ENCODE measurements at places on chromosomes 11 and 22.

- no peak for DNase-seq
These were observed 85.1 kb upstream of the LUZP2 start for GRCh38 chr11:24411791-24412190.

GRCh38 chr11:122853971-122854446 lies 15.7 kb downstream of the CRTAM start:
- DNase-seq, result peak; percentile 89

- DNase-seq, result no peak
These were observed 787 bp upstream of the RDX start for GRCh38 chr11:110297076-110297725.

DNA sequence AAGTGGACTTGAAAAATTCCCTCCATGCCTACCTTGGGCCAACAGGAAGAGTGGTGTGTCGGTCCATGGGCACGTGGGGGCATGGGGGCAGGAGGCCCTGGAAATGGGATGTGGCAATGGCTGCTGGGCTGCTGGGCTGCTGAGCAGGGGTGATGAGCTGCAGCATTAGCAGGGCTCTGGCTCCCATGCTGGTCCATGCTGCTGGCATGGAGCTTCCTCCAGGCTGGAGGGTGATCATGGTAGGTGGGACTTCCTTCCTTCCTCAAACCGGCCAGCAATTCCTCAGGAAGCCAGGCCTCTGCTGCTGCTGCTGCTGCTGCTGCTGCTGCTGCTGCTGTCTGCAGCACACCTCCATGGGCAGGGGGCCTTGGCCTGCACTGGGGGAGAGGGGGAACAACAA lies 4.3 kb downstream of the RGL4 start:
- DNase-seq, result no peak

DNA sequence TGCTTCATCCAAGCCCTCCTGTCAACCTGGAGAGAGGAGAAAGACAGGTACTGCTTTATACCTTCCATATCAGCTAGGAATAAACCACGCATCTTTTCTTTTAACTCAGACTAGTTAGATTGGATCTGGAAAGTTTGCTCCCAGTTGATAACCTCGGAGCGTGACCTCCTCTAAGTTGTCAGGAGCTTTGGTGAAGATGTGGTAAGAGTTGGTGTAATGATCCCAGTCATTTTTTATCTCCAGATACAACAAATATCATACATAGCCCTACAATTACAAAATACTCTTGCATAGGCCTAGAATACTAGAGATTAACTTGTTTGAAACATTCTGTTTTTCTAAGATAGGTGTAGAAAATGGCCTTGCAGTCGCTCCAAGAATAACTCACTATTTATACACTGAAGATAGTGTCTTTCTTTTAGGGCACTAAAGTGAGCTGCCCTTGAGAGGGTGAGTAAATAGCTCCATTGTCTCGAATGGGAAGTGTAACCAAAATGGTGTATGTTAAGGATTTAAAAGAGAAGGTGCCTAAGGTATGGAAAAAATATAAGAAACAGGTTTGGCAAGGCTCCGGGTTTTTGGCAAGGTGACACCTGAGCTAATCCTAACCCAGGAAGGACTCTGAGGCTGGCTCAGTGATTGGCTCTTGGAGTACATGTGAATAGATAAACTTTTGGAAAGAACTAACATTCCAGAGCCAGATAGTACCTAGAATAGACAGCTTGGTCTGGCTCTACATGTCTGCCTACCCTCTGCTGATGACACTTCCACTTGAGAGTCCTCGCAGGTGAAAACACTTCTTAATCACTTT lies 59.4 kb downstream of the GLYATL1 start:
- DNase-seq, result no peak

GRCh38 chr11:19241260-19242178 lies 774 bp upstream of the E2F8 start:
- no peak for DNase-seq

DNA sequence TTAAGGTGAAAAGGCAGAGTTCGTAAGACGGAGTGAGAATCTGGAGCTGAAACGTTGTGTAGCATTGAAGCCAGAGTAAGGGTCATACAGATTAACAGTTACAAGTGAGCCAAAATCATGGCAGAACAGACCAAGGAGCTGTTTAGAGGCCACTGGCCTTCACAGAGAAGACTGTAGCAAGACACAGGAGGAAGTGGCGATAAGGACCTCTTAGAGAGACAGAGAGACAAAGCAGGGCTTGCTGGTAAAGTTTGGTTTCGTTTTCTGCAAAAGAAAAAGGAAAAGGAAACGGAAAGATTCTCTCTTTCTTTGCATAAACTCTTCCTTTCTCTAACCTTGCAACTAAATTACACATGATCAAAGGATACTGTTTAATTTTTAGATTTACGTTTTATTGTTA lies 83.0 kb downstream of the AASDHPPT start:
- DNase-seq, result no peak

- DNase-seq, result no peak
These were observed 17.5 kb downstream of the CTTN start for GRCh38 chr11:70415642-70416395.

DNA sequence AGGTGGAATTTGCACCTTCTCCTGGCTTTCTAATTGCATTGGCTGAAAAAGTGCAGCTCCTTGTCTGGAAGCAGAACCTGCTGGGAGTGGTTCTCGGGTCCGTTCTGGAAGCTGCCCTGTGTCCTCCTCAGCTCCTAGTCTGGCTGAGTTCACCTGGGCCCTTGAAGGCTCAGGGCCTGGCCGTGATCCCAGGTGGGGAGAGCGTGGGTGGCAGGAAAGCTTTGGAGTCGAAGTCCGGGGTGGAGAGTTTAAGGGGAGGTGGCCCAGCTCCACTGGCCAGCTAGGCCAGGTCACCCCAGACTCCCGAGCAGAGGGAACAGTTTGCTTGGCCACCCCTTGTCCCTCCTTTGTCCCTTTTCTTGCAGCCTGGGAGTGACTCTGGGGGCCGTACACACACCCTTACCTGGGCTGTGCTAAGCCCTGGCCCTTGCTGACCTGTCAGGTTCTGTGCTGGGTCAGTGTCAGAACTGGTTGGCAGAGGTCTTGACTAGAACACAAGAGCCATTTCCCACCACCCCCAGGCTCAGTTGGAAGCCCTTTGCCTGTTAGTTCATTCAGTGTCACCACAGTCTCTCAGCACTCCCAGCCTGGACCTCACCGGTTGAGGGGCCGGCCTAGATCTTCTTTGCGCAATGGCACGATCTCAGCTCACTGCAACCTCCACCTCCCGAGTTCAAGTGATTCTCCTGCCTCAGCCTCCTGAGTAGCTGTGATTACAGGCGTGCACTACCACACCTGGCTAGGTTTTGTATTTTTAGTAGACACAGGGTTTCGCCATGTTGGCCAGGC lies 37.3 kb downstream of the LRP5 start:
- no peak for DNase-seq

- DNase-seq, result no peak
These were observed 10.5 kb upstream of the FLRT1 start for GRCh38 chr11:64025205-64025604.

GRCh38 chr11:60512651-60513225 lies 2.5 kb upstream of the MS4A13 start:
- no peak for DNase-seq

DNA sequence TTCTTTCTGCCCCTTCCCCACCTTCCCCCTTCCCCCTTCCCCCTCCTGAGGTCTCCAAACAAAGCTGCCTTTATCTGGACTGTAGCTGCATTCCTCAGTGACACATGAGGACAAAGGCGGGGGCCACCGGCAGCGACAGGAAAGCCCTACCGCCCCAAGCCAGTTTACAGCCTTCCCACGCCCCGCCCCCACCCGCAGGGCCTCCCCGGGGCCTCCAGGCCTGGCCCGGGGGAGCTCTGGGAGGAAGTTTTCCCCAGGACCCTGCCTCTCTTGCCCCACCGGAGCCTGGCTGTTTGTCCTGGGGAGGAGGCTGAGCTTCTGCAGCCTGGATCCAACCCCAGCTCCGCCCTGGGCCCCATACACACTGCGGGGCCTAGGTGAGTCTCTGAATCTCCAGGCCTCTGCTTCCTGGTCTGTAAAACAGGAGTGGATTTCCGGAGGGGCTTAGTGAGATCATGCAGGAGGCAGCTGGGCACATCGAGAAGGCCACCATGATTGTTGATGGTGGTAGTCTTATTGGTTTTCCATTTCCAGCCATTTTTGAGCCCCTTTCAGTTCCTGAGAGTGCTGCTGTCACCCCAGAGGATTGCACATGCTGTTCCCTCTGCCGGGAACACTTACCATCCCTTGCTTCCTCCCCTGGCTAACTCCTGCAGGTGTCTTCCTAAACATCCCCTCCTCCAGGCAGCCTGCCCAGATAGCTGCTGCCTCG lies 130.7 kb downstream of the MN1 start:
- DNase-seq, result peak; percentile 31

- DNase-seq, result peak; percentile 81
These were observed 423.0 kb downstream of the DYNC2H1 start for GRCh38 chr11:103532133-103532788.

DNA sequence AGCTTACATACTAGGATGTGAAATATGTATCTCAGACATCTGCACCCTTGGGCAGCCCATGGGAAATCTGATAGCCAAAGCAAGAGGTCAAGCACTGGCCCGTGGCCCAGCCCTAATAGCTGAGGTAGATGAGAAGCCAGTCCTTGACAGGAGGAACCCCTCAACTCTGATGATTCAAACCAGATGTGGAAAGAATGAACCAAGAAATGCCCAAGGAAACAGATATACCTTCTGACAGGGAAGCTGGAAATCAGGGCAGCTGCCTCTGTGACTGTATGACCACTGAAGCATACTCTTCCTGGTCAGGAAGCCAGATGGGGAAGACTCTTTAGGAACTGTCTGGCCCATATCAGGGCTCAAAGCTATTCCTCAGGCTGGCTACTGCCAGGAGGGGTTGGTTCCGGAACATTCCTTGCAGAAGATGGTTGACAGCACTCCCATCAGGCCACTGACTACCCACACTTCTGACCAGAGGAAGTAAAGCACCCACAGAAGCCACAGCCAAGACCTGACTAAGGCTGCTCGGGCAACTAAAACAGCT lies 124.2 kb downstream of the SWAP70 start:
- peak; percentile 77 for DNase-seq

DNA sequence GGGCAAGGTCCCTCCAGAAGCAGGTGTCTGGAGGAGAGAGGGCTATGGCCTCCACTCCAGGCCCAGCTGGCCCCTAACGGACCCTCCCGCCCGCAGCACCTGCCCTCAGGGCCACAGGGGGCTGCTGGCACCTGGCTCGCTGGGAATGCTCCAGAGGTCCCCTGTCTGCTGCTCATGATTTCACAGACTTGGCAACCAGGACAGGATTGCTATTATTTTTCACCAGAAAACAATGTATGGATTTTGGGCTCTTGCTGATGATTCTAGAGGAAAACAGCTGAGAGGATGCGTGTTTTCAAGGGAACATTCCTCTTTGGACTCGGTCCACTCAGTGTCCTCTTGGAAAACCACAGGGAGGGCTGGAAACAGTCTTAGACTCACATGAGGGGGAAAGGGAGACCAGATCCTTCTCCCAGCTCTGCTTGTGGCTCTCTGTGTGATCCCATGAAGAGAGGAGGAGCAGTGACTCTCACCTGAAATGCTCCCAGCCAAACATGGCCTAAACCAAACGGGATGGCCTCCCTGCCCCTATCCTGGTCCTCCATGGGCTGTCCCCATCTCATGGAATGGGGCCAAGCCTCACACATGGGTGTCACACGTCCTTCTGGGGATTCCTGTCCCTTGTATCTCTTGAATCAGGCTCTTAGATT lies 15.8 kb downstream of the MYEOV start:
- peak; percentile 45 for DNase-seq

GRCh38 chr22:27406389-27406861 lies 395.1 kb downstream of the MN1 start:
- DNase-seq, result no peak

DNA sequence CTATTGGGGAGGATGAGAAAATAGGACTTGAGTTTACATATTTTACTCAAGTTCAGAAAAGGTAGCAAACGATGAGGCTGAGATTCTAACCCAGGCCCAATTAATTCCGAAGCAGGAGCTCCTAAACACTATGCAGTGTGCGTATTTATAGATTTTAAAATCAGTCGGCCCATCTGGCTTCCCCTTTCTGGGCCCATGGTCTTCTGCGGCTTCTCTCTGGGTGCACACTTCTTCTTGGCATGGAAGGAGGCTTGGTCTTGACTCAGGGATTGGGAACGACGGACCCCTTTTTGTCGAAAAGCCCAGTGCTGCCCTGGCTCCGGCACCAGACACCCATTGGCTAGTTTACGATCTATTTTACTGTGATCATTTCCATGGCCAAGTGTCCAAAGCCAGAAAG lies 1433.8 kb downstream of the BRD1 start:
- DNase-seq, result no peak

- DNase-seq, result no peak
These were observed 915.9 kb downstream of the KCNA4 start for GRCh38 chr11:29100967-29101366.

- DNase-seq, result no peak
These were observed at the start of gene OSM for GRCh38 chr22:30266445-30267381. Gene OSM (minus strand): TSS chr22:30266851. CDS start chr22:30266799, 52 bp downstream.

GRCh38 chr11:109236188-109236587 lies 185.8 kb upstream of the C11orf87 start:
- no peak for DNase-seq

- peak; percentile 87 for DNase-seq
These were observed 67.3 kb upstream of the CREB3L1 start for GRCh38 chr11:46210133-46210636.

DNA sequence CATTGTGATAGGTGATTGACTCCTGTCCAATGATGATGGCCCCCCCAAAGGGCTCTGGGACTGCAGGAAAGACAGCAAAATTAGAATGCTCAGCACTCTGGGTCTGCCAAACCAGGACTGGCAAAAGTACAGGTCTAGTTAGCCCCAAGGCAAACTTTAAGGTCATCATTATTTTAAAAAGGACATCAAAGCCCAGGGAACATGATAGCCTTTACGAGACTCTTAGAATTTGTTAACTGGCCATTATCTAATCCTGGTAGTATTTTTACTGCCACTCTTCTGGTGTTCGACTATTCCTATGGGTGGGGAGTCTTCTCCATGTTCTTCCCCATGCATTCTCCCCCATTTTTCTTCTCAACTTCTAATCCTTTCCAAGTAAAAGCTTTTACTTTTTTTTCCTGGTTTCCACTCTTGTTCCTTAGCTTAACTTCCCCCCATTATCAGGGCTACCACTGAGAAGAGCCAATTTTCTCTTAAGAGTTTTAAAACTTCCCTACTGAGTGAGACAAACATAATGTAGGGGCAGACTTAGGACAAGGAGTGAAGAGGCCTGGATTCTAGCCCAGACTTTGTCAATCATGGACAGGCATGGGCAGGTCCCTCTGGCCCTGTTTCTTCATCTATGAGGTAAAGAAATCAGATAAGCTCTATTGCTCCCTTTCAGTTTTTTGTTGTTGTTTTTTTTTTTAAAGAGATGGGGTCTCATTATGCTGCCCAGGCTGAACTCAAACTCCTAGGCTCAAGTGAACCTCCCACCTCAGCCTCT lies 7.1 kb downstream of the DDB1 start:
- peak; percentile 64 for DNase-seq

Data from fibroblast of pulmonary artery (primary cell).